ENCODE measurements at places on chromosomes 2 and 18.

DNA sequence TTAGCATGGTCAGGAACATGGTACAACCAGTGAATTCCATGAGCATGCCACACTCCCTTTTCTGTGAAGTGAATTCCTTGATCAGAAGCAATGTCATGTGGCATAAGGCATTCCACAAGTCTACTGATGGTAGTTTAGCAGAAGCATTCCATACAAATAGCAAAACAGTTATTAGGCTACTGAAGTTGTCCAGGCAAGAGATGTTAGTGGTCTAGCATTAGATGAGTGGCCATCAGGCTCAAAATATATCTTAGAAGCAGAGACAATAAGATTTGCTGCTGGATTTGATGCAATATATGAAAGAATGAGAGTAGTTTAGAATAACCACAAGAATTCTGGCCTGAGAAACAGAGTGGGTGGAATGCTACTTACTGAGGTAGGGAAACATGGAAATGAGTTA, 355.3 kb upstream of the NRXN1 start:
- no peak for DNase-seq

DNA sequence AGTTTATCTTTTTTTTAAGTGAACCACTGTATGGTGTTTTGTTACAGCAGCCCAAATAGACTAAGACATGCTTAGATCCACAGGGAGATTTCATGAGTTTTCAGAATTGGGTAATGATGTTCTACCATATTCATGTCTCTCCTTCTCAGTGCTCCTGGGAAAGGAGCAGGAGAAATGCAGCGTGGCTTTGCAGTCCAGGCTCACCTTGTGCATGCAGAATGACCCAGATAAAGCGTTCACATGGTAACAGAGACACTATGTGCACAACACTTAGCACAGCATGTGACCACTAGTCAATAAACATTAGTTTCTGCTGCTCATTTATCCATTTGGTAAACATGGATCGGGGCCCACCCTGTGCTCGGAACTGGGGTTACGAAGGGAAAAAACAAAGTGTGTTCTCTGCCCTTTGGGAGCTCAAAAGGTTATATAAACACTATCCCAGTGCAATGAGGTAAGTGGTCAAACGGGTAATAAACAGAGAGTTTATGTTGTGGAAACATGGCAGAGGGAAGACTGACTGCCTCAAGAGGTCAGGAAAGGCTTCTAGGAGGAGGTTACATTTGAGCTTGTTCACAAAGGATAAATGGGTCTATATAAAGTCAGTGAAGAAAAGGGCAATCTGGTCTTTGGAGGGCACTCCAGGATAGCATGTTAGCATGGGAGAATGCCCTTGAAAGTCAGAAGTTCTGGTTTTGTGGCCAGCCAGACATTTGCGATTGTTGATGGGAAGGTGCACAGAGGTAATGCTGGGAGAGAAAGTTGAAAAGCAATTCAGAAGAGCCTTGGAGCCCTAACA, 299.2 kb downstream of the TDRD15 start:
- no peak for DNase-seq

DNA sequence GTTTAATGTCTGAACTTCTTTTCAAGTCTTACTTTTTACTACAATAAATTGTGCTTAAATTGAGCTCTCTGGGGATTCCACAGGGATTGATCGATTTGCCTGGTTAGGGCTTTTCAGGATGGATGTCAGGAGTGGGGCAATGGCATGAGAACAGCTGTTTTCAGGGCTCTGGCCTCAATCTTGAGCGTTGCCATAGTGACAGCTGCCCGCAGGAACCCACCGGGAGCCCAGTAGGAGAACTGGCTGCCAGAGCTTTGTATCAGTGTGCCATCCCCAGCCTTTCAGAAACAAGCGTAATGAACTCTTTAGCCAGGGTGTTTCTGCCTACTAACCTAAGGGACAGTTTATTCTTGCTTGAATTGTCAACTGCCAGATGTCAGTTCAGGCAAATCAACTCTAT, 93.5 kb downstream of the GALNT3 start:
- DNase-seq, result peak; percentile 41

DNA sequence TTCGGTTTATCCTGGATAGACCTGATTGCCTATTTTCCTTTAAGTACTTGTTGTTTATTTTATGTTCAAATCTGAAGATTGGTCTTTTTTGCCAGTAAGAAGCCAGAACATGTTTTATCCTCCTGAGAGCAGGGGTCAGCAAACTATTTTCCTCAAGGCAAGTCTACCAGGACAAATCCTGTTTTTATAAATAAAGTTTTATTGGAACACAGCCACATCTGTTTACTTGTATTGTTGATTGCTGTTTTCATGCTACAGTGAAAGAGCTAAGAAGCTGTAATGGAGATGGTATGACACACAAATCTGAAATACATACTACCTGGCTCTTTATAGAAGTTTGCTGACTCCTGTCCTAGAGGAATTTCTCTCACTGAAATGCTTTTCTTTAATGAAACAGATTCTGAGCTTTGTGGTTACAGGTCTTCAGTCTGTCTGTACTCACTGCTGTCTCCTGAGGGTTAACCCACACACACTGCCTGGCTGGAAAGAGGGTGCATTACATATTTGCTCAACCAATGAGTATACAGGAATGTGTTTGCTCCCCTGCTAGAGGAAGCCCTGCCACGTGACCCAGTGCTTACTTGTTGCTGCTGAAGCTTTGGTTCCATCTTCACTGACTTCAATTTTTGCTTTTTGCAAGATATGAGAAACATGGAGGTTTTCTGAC, 22.6 kb downstream of the MRPL44 start:
- DNase-seq, result no peak

- no peak for DNase-seq
Observed at GRCh38 chr18:36075862-36076587, 8.7 kb upstream of the RPRD1A start.

GRCh38 chr2:149800624-149801542, 213.3 kb upstream of the MMADHC start:
- no peak for DNase-seq

DNA sequence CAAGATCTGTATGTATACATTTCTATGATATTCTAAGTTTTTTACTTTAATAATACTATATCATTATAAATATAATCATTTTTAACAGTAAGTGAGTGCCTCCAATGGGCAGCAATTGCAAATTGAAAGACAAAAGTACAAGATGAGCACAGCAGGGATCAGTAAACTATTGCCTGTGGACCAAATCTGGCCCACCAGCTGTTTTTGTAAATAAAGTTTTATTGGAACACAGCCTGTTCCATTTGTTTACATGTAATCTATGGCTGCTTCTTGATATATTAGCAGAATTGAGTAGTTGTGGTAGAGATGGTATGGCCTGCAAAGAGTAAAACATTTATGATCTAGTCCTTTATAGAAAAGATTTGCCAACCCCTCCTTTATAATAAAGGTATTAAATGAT, 43.2 kb downstream of the CHST9 start:
- no peak for DNase-seq

DNA sequence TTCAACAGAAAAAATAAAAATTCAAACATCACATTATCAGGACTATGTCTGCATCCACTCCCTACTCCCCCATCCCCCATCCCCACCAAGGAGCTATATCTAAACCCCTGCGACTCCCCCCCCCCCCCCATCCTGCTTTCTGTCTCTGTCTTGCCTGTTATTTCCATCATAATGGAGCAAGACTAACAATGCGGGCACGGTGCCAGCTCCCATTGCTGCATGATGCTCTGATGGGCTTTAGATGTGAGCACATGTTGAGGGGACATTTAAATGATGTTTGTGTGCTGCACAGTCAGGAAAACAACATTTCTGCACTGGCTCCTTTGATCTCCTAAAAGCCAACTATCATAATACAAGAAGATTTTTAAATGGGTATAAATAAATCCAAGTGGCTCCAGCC, 644.2 kb upstream of the SETBP1 start:
- DNase-seq, result peak; percentile 23

GRCh38 chr2:27724905-27725701, 46.4 kb upstream of the MRPL33 start:
- DNase-seq, result no peak

DNA sequence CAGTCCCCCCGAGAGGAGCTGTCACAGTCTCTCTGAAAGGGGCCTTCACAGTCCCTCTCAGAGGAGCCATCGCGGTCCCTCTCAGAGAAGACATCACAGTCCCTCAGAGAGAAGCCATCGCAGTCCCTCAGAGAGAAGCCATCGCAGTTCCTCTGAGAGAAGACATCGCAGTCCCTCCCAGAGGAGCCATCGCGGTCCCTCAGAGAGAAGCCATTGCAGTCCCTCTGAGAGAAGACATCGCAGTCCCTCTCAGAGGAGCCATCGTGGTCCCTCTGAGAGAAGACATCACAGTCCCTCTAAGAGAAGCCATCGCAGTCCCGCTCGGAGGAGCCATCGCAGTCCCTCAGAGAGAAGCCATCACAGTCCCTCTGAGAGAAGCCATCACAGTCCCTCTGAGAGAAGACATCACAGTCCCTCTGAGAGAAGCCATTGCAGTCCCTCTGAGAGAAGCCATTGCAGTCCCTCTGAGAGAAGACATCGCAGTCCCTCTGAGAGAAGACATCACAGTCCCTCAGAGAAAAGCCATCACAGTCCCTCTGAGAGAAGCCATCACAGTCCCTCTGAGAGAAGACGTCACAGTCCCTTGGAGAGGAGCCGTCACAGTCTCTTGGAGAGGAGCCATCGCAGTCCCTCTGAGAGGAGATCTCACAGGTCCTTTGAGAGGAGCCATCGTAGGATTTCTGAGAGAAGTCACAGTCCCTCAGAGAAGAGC, 1.3 kb upstream of the ZNF512 start:
- DNase-seq, result no peak

- no peak for DNase-seq
Observed at GRCh38 chr2:173130496-173131465, 55.1 kb downstream of the MAP3K20 start.

DNA sequence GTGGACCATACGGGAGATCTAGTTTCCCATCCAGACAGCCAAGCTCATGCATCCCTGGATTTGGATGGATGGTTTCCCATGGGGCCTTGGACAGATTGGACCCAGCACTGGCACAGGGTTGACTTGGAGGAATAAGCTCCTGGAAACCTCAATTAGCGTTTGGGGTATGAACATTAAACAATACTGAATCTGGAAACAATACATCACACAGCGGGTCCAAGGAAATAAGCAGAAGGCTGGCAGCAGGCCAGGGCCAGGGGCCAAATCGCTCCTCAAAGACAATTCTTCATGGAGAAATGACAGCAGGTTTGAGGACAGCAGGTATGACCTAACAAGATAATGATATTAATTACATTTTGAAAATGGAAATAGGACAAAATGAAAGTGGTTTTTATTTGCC, 540.6 kb downstream of the RIT2 start:
- no peak for DNase-seq

DNA sequence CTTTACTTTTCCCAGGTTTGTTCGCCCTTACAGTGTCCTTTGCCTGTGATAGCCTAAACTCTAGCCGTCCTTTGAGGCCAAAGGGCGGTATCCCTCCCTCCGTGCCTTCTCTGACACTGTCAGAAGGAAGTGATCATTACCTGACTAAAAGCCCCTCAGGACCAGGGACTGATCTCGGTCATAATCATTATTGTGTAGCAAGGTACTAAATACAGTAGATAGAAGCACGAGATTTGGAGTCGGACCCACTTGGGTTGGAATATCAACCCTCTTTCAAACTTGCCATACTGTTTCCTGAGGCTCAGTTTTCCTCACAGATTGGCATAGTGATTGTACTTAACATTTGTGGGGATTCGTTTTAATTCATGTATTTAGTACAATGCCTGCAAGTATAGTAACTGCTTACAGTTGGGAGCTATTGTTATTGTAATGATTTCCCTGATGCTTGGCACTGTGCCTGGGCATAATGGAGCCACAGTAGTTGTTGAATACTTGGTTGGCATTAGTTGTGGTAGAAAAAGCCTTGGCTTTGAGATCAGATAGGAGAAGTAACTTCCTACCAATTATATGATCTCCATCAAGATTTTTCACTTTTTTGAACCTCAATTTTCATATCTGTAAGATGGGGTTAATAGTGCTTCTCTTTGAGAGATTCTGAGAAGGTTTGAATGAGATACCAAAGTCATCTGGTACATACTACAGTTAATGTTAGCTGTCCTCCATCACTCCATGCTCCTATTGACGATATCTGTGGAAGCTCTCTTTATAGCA, 836 bp downstream of the STK11IP start:
- no peak for DNase-seq

GRCh38 chr18:26920644-26921043, 55.1 kb upstream of the AQP4 start:
- no peak for DNase-seq

- peak; percentile 88 for DNase-seq
Observed at GRCh38 chr2:75560768-75561565, at the start of gene EVA1A. Gene EVA1A (minus strand): TSS chr2:75560939. CDS start chr2:75518140, 42,799 bp downstream.

GRCh38 chr2:69914950-69915945, at the start of gene MXD1:
Gene MXD1 (plus strand): TSS chr2:69915109. CDS start chr2:69915331, 222 bp downstream.
- DNase-seq, result peak; percentile 27

GRCh38 chr18:8623549-8624106, 14.4 kb downstream of the RAB12 start:
- DNase-seq, result no peak

DNA sequence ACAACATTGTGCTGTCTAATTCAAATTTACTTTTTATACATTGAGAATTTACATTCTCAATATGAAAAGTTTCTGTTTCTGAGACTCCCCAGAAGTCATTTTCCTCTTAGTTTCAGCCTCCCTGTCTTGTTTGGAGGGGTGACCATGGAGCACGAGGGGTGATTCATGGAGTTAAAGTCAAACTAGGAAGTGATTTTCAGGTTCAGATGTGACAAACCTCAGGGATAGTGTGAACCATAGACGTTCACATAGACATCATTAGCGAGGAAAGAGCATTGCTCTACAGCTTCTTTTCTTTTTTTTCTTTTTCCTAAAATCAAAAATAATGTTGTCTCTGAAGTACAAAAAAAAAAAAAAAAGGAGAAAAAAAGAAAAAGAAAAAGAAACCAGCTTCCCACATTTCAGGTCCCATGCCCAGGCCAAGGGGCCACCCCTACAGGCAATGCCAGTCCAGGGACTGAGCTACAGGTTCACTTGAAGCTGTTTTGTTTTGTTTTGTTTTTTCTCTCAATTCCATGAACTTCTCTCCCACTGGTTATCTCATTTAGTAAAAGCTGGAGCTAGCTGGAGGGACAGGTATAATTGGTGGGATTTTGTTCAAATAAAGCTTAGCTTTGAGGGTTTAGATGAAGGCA, 18.1 kb upstream of the LCLAT1 start:
- no peak for DNase-seq

All from right hindlimb (tissue), 1 donor.